NCI-H774 (cell line): ENCODE measurements at places on chromosomes 1 and 21.

DNA sequence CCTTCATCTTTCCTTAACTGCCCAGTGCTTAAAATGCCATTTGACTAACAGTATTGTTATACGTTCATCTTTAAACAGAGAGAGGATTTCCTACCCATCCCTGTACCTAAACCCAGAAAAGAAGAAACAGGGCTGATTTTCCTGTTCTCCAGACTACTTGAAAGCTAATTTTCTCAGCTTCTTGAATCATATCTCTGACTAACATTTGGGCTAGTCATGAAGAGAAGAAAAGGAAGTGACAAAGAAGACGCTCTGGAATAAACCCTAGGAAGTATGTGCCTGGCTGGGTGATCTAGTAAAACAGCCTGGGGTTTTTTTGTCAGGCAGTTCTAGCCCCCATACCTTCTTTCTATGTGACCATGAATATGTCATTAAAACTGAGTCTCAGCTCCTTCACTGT lies 44.8 kb upstream of the SGIP1 start:
- DNase-seq: no peak

DNA sequence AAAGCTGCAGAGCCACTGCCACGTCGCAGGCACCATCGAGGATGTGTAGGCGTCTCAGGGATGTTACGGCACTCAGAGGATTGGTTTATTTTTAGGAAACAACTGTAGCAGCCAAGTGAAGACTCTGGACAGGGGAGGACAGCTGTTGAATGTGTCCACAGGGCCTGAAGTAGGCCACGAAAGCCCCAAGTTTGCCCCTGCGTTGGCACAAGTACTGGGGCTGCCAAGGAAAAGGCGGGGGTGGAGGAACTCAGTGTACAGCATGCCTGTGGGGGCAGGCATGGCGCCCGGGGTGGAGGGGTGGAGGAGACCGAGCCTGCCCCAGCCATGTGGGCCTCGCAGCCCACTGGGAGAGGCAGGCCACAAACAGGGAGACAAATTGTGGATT lies 89.7 kb downstream of the ADARB1 start:
- no peak for DNase-seq

DNA sequence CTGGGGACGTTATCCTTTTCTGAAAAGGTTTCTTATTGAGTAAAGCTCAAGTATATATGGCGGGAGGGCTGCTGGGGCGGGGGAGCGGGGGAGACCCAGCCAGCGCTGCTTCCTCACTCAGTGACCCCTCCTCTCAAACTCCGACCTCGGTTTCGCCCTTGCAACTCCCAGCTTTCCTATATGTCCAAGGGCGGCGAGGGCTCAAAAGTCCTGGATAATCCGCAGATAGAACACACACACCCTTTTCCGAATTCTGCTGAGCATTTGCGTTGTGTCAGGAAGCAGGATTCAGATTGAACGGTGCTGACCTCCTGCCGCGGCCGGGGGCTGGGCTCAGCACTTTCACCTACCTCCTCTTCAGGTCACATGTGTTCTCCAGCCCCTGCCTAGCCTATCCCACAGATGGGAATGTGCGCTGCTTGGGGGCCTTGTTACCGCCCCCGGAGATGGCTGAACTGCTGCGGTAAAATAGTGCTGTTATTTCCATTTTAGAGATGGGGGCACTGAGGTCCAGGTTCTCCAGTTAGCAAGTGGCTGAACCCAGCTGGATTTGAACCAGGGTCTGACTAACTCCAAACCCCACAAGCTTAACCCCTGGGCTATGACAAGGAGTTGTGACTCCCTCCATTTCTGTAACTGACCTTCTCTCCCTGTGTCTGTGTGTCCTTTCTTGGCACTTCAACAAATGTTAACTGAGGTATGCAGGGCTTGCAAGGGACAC lies 795 bp upstream of the AHDC1 start:
- DNase-seq: no peak

GRCh38 chr1:88526456-88526855 lies 157.6 kb upstream of the PKN2 start:
- DNase-seq: no peak

DNA sequence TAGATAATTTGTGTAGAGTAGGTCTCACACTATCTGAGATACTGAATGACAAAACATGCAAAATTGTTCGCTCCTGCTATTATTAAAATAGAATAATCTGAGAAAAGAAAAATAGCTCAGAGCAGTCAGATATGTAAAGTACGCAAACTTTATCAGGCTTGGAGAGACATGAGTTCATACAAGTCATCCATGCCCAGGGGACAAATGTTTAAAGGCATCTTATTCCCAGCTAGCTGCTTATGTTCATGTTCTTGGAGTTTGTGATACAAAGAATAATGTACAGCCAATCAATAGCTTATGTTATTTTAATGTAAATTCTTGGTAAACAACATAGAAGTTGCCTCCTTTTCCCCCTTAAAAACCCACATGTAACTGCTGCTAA lies 69.4 kb upstream of the USP25 start:
- DNase-seq: no peak

- no peak for DNase-seq
These were observed 1.6 kb downstream of the NSUN4 start for GRCh38 chr1:46342084-46342656.
